ENCODE measurements at places on chromosomes 4 and X.

DNA sequence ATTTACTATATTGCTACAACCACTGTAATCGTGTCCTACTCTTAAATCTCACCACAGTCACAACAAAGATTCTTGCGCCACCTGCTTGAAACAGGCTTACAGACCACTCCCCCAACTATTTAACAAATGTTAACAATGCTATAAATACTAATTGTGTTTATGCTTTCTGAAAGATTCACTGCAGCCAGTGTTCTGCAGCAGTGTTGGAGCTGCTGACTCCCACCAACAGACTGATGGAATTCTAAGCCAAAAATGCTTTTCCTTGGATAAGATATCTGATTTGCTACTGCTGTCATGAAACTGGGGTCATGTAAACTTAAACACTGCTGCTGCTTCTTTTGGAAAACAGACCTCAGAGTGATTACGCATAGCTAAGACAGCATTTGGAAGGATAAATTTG lies 244.2 kb upstream of the MAB21L2 start:
- no peak for DNase-seq

- no peak for DNase-seq
These were observed 57.6 kb upstream of the UBQLN2 start for GRCh38 chrX:56505866-56506265.

DNA sequence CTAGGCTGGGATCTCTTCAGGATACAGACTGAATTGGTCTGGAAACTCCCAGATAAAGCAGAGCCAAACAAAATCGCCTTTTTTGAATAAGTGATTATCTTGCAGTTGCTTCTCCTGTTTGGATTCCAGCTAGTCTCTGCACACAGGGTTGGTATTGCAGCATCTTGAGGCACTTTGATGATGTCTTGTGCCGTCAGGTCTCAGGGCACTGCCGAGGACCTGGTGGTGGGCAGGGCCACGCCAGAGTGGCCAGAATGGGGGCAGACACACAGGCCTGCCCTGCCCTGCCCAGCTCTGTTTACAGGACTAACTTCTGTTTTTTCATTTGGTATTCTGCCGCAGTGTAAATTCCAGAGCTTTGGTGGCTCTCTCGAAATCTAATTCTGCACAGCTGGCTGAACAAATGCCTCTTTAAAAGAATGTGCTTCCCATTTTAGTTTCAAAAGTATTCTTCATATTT lies 276.1 kb downstream of the NR3C2 start:
- no peak for DNase-seq

DNA sequence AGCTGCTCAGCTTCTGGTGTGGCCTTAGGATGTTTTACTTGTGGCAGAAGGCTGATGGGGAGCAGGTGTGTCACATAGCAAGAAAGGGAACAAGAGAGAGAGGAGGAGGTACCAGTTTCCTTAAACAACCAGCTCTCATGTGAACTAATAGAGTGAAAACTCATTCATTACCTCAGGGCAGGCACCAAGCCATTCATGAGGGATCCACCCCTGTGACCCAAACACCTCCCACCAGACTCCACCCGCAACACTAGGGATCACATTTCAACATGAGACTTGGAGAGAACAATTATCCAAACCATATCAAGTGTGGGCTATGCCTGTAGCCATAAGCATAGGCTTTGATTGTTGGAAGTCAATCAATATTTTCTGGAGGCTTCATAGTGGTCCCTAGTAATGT lies 56.0 kb downstream of the GSX2 start:
- no peak for DNase-seq

DNA sequence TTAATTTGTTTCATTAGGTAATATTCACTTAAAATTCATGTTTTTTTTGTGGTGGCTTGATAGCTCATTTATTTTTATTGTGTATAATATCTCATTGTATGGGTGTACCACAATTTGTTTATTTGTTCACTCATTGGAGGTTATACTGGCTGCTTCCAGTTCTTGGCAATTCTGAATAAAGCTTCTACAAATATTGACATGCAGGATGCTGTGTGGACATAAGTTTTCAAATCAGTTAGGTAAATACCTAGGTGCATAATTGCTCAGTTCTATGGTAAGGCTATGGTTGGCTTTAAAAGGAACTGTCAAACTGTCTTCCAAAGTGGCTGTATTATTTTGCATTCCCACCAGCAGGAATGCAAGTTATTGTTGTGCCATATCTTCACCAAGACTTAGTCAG lies 504.5 kb upstream of the GALNTL6 start:
- no peak for DNase-seq

GRCh38 chrX:39897741-39898097 lies 200.0 kb downstream of the BCOR start:
- DNase-seq, result no peak

DNA sequence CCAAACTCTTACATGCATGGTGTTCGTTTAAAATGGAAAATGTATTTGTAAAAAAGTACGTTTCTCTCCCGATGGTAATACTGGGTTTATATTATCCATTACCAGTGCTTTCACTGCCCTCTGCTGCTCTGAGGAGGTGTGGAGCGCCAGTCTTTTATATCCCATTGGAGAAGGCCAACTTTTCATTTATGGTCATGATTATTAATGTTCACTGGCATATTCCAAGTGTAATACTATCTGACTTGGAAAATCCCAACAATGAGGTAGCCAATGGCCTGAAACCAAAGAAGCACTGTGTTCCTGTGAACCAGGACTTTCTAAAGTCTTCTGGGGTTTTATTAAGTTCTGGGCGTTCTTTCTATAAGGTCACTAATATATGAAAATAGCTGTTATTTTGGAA lies 80.7 kb downstream of the SYNPO2 start:
- DNase-seq, result no peak

DNA sequence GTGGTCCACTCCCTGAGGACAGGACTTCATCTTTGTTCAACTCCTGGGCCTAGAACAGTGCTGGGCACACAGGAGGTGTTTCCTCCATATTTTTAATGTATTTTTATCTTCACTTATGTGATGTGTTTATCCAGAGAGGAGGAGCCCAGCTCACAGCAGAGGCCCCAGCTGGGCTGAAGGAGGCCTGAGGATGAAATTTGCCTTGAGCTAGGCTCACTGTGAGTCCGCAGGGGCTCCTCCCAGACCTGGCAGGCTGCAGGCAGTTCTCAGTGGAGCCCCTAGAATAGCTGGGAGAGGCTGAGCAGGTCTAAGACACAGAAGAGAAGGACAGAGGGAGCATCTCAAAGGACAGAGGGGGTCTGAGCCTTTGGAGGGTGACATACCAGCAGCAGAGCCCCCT lies 26.8 kb downstream of the C4orf50 start:
- DNase-seq, result no peak

GRCh38 chr4:55184600-55185523 lies 59.5 kb upstream of the KDR start:
- peak; percentile 16 for DNase-seq

DNA sequence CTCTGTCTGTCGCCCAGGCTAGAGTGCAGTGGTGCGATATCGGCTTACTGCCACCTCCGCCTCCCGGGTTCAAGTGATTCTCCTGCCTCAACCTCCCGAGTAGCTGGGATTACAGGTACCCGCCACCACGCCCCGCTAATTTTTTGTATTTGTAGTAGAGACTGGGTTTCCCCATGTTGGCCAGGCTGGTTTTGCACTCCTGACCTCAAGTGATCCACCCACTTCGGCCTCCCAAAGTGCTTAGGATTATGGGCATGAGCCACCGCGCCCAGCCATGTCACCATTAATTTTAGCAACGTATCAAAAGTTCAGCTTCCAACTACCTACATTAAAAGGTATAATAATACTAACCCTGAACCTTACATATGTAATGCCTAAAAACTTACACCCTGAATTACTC lies 940 bp upstream of the UTP3 start:
- DNase-seq, result no peak

DNA sequence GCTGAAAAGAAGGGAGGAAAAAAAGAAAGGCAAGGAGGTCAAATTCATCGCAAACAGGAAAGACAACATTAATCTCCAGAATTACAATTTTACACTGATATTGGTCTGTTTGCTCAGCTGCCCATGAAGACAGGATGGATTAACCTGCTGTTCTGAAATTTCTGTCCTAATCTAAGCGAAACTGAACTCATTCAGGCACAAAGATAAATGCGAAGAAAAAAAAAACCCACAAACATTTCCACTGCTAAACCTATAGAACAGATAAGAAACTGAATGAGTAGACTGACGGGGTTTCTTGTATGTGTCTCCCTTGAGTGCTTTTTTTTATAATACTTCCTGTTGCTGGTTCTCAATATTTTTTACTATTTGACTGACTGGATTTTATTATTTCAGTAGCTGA lies 251.8 kb upstream of the FTHL17 start:
- DNase-seq, result no peak
